ENCODE measurements at places on chromosomes 3 and 15.

DNA sequence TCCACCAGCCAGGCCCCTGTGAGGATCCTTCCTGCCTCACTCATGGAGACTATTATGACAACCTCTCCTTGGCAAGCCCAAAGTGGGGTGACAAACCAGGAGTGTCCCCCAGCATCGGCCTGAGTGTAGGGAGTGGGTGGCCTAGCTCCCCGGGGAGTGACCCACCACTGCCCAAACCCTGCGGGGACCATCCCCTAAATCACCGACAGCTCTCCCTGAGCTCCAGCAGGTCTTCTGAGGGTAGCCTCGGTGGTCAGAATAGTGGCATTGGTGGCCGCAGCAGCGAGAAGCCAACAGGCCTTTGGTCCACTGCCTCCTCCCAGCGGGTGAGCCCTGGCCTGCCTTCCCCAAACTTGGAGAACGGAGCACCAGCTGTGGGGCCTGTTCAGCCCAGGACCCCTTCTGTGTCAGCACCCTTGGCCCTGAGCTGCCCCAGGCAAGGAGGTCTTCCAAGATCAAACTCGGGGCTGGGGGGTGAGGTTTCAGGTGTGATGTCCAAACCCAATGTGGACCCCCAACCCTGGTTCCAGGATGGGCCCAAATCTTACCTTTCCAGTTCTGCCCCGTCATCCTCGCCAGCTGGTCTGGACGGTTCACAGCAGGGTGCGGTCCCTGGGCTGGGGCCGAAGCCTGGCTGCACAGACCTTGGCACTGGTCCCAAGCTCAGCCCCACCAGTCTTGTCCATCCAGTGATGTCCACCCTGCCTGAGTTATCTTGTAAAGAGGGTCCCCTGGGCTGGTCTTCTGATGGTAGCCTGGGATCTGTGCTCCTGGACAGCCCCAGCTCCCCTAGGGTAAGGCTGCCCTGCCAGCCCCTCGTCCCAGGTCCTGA lies 1.0 kb downstream of the LIMD1 start:
- DNase-seq = no peak

- DNase-seq = no peak
Measured at GRCh38 chr15:79408041-79408440, 24.1 kb upstream of the MINAR1 start.

DNA sequence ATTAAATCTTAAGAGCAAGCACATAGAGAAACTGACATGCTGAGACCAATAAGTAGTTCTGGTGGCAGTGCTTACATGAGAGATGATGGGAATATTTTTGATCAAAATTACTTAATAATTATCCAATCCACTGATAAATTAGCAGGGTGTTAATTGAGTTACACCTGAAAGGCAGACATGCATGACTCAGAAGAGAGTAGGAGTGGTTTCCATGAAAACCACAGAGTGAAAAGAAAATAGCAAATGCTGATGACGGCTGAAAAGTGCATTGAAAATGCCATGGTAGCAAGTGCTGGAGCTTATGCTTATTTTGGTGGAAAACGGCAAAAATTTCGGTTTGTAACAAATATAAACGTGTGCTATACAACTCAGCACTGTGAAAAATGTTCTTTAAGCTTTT lies 267.8 kb upstream of the LRRN1 start:
- DNase-seq = no peak

- peak; percentile 56 for DNase-seq
Measured at GRCh38 chr3:183537295-183537730, 18.2 kb downstream of the KLHL6 start.

- no peak for DNase-seq
Measured at GRCh38 chr3:188385295-188385694, 231.3 kb downstream of the LPP start.

- no peak for DNase-seq
Measured at GRCh38 chr3:72187131-72187530, 402.2 kb upstream of the PROK2 start.

DNA sequence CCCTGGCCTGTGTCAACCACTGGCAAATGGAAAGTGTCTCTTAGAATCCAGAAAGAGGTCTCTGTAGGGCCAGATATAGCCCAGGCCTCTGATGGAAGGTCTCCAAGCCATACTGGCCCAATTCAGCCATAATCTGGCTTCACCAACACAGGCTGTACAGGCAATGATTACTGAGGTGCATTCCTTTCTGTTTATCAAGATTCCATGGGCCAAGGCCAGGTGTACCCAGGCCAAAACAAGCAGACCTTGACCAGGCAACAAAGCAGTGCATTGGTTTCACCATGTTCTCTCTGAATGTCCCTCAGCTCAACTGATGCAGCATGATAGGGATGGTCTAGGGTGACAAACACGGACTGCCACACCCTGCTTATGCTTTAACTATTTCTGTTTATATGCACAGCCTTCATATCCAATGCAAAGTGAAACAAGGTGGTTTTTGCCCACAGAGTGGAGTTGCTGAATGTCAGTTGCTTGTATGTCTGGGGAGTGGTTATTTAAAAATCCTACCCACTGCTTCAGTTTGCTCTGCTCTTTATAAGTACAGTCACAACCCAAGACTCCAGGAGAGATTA lies 25.2 kb downstream of the CCNL1 start:
- DNase-seq = no peak

DNA sequence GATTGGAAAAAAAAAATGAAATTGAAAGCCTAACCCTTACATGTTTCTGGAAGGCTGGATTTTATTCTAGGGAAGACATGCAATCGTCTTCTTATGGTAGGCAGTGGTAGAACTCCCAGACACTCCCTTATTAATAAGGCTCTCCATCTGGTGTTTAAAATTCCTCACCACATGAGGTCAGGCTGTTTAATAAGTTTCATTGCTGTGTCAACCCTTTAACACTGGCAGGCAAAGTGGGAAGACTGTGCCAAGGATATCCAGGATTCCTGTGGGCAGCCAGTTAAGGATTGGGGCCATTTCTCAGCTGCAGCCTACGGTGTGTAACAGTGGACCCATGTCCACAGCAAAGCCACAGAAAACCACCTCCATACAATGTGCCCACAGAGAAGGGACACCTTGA lies 225.5 kb upstream of the CHRM5 start:
- DNase-seq = no peak

DNA sequence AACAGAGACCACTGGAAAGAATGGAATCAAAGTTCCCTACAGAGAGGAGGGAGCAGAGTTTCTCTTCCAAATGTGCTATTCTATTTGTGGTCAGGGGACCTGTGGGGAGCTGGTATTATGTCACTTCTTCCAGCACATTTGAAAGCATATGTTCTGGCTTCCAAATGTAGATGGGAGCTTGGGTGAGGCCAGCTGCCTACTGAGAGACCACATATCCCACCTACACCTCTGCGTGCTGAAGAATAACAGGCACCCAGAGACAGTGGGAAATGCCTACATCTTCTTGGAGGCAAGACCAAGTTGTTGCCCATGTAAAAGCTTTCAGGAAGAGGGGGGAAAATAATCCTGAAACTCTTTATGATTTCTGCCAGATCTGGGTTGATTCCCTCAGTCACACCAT lies 286.8 kb upstream of the UMPS start:
- no peak for DNase-seq
